ENCODE measurements at places on chromosomes 3 and 15. TPM values are rescaled to one million over a fixed set of nuclear protein-coding genes. Genes with fewer than 3 reads are reported as not detected.

The GOLIM4 gene
- 434 TPM for polyA plus RNA-seq

The GHSR gene
- polyA plus RNA-seq = not detected

The CHRFAM7A gene
- polyA plus RNA-seq = not detected

The SOX2 gene
- 7.0 TPM for polyA plus RNA-seq

The SEMA6D gene
- polyA plus RNA-seq = 25.1 TPM

All from Purkinje cell (primary cell).